Skeletal muscle cell (primary cell): ENCODE measurements at places on chromosomes 7 and 10.

DNA sequence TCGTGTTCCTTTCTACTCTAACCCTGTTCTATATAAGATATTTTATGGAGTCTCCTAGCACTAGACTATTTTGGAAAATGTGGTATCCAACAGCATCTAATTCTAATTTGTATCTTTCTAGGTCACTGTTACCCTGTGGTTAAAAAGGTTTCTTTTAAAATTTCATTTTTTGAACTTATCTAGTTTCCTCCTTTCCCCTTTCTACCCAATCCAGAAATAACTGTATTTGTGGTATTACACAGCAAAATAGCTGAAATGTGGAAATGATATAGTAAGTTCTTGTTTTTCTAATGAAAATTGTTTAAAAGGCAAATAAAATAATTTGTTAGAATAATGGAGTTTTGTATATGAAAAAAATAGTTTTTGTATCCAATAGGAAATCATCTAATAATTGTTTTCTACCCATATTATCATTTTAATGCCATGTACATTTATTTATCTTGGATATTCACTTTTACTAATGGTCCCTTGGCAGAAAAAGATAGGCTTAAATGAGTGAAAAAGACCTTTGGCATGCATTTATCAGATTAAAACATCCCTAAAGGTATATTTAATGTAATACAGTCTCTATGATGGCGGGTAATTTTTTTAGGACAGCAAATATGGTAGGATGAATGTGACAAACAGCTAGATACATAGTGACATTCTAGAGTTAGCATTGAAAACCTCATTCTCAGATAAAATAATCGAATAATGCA lies 175.5 kb upstream of the PLXDC2 start:
- no peak for DNase-seq

GRCh38 chr7:14837216-14837615 lies 65.3 kb downstream of the DGKB start:
- no peak for DNase-seq

- no peak for DNase-seq
These were observed 5.6 kb downstream of the STRA8 start for GRCh38 chr7:135239263-135239662.

DNA sequence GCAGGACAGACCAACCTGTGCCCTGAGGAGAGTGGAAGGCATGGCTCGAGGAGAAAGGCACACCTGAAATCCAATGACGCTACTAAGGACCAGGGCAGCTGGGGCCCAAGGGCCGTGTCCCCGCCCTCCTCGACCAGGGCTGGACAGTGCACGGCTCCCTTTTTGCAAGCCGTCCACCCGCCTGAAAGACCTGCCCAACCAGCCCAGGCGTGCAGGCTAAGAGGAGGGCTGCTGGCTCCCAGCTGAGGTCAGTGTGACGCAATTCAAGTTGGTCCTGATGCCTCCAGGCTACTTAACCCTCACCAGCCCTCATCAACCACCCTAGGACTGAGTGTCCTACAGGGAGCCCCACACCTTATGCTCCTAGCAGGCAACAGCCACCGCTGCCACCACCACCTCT lies 69.3 kb downstream of the DLG5 start:
- no peak for DNase-seq

DNA sequence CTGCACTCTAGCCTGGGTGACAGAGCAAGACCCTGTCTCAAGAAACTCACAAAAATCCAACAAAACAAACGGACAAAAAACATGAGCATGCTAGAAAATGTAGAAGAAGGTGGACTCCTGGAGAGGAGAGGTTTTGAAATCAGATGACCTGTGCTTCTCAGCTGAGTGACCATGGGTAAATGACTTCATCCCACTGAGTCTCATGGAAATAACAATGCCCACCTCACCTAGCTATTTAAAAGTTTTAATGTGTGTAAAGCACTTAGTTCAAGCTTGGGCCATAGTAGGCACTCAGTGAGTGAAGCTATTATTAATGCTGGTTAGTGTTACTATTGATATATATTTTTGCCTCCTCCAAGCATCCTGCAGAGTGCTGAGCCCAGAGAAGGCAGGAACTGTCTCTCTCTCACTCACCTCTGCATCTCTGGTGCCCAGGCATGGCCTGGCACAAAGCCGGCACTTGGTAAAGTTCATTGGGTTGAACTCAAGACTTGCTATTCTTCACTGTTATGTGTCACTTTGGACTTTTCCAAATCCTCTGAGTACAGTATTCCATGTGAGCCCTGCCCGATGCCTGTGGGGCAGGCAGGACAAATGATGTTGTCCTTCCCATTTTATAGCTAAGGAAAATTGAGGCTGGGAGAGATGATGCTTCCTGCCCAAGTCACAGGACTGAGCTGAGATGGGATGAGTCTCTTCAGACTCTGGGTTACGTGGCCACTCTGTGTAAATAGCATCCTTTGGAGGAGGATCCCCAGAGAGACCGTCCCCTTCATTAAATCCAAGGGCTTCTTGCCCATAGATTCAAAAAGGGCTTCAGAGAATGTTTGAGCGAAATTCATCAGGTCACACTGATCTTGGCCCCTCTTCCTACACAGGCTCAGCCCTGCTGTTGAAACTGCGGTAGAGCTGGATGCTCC lies 81.4 kb upstream of the EMX2 start:
- no peak for DNase-seq

GRCh38 chr7:157299613-157300368 lies 37.0 kb upstream of the DNAJB6 start:
- no peak for DNase-seq

DNA sequence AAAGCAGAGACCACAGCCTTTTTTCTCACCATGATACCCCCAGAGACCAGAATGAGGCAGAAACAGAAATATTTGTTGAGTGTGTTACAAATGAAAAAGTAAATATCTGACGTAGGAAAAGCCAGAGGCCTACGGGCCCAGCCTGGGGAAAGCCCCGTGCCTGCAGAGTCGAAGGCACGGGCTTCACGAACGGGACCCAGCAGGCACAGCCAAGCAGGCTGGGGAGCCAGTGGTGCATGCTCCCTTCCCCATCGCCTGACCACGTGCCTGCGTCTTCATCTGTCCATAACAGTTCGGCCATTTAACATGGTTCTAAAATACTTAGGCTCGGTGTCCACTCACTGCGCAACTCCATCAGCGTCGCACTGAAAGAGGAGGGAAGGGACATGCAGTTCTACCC lies 50.8 kb downstream of the SLIT1 start:
- no peak for DNase-seq

GRCh38 chr7:42699380-42700178 lies 212.3 kb downstream of the C7orf25 start:
- DNase-seq: no peak

DNA sequence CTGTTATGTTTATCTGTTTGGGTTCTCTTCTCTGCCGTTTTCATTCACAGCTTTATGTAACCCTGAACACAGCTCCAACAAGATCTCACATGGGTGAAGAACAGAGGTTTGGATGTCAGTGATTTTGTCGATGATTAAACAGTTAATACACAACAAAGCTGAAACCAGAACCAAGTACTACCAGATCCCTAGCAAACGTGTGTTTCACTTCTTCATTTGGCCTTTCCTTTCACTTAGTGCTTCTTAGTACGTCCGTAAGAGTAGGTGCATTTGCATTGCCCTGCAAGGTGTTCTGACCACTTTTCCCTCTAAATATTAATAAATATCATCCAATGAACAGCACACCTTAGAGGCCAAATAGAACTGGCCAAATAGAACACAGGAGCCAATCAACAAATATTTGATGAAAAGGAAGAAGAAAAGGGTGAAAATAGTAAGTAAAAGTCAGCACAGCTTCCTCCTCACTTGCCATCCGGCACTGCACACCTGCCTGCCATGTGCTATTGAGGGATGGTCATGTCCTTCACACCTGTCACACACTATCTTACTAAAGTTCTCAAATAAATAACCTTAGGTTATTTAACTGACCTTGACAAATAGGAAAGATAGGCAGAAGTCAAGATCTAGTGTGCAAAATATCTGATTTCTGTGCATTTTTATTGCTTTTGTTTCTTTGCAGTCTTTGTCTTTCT lies 252.6 kb upstream of the ANKRD30A start:
- DNase-seq: no peak

GRCh38 chr10:50514995-50515394 lies 108.8 kb downstream of the SGMS1 start:
- no peak for DNase-seq
